ENCODE measurements at places on chromosomes 11 and 22.

DNA sequence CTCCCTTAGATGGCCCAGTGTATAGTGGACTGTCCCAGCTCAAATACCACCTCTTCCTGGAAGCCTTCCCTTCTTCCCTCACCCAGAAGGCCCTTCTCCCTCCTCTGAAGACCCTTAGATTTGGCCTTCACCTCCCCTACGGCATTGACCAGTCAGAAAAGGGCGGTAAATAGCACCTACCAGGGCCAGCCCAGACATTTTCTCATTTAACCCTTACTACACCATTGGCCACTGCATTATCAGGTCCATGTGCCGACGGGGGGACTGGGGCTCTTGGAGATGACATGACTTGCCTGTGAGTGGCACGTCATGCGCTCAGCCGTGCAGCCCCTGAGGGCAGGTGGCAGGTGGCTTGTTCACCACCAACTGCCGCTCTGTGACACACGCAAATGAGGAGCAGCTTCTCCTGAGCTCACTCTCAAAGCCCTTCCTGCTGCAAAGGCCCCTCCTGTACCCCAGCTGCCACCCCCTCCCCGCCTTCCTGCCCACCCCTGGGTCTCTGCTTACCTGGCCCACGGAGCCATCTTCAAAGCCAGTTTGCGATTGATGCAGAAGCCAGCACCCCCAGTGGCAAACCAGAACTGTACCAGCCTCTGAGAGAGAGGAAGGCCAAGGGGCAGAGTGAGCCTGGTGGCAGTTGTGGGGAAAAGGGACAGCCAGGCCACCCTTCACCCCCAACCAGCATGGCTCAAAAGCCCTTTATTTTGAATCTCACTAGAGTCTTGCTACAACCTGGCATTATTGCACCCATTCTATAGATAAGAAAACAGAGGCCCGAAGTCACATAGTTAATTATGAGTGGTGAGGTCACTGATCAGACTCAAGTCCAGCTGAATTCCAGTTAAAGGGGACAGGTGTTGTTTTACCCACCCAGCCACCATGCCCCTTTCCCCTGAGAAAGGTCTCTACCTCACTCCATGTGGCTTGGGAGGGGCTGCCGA is 9.5 kb downstream of the MFNG start:
- DNase-seq: no peak

- DNase-seq: peak; percentile 55
Measured at GRCh38 chr11:46674463-46675287, 25.7 kb downstream of the ARHGAP1 start.

DNA sequence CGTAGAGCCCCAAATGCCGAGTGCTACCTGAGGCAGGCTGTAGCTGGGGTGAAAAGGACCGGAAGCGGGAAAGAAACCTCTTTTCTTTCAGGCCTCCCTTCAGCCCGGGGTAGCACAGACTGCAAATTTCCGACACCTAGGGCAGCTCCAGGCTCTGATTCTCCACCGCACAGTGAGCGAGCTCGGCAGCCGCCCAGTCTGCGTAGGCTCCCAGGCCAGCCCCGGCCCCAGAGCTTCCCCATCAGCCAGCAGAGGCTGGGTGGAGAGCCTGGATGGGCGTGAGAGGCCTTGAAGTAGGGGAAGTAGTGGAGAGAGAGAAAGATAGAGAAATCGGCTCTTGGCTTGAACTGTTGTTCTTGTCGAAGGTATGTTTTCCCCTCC is 9.3 kb upstream of the PAX6 start:
- DNase-seq: peak; percentile 17

- DNase-seq: no peak
Measured at GRCh38 chr11:118252688-118253087, 523 bp upstream of the MPZL3 start.

DNA sequence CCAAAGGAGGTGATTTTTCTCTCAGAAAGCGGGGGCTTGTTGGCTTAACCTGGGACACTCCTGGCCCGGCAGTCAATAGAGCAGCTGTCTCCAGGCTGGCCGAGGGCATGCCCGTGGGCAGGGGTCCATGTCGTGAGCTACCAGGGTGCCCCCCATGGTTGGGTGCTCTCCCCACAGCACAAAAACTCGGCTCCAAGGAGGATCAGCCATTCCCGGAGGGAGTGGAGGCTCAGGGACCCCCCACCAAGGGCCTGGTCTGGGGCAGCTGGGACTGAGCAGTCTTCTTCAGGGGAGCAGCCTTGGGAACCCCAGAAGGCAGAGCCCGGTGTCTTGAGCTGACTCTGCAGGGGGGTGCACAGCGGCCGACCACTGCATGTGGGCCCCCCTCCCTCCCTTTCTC is 20.8 kb upstream of the TH start:
- no peak for DNase-seq

- DNase-seq: no peak
Measured at GRCh38 chr11:126766440-126766839, 234.1 kb downstream of the KIRREL3 start.

- no peak for DNase-seq
Measured at GRCh38 chr11:74237541-74237940, 66.5 kb downstream of the PPME1 start.

DNA sequence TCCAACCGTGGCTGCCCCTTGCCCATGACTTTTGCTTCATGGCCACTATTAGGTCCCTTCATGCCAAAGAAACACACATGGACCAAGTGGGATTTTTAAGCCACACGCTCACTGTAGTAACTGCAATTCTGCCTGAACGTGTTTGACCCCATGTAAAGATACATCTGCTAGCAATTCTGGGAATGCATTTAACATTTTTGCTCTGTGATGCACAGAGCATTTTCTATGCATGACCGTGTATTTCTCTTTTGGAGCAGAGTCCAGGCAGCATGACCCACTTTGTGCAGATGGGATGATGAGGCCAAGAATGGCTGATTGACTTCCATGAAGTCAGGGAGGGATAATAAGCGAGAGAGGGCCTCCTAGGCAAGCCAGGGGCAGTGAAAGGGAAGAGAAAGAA is 108.5 kb downstream of the TP53I11 start:
- DNase-seq: peak; percentile 72

DNA sequence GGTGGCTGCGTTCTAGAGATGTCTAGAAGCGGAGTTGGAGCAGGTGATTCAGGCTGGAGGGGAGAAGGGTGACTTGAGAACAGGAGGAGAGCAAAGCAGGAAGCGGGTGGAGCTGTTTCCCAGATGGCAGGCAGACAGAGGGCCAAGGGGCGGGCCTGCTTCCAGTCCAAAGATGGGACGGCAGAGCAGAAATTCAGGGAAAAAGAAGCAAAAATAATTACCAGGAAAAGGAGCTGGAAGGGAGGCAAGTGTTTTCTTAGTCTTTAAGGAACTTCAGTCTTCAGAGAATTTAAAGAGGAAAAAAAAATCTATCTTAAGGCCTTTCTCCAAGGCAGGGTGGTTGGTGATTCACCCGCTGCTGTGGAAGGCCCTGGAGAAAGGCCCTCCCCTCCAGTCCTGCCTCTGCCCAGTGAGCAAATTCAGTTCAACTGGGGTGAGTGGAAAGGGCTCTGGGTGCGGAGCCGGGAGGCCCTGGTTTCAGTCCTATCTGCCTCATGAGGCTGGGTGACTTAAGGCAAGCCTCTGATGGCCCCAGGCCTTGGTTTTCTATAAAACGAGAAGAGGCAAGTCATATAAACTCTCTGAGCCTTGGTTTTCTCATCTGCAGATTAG is 4.5 kb upstream of the CREB3L1 start:
- peak; percentile 92 for DNase-seq

- no peak for DNase-seq
Measured at GRCh38 chr11:19539861-19540260, 172.8 kb upstream of the NAV2 start.

DNA sequence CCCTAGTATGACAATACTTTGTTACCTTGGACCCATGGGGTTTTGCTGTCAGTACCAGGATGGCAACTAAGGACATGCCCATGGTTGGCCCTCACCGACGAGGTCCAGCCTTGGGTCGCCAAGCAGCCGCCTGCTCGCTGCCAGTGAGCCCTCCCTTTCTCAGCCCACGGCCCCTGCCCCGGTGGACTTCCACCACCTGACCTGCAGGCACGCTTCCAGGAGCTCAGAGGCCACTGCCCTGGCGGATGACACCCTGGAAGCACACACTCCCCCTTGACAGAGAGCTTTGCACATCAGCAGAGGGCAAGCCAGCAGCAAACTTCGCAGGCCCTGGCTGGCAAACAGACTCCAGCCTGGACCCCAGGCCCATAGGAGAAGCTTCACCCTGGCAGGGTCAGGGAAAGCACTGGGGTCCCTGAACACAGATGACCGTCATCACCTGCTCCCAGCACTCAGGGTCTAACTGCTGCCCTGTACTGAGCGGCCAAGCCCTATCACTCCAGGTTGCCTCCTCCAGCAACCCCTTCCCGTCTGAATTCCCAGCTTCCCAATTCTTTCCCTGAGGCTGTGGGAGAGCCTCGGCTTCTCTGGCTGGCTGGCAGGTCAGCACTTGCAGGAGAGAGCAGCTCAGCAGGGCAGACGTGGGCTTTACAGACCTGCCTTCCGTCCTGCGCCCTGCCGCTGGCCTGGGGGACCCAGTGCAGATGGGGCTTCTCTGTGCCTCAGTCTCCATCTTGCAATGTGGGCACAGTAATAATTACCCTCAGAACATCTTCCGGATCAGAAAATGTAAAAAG is 2.7 kb upstream of the PPARA start:
- no peak for DNase-seq

All from femur (tissue), 1 donor.